ENCODE measurements at places on chromosomes 7 and 10.

DNA sequence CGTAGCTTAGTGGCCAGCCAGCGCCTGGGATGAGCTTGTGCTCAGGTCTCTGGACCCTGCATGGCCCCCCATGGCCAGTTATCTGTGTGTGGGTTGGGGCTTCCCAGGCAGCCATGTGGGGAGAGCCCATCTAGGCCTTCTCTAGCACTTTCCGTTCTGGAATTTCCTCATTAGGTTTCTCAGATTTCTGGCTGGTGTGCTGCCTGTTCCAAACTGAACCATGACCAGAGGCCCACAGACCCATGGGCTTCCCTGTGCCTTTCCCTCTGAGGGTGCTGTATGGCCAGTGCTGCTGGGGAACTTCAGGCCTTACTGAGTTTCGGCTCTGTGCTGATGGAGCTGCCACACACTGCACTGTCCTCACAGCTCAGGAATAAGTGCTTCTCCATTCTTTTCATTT is 50.2 kb downstream of the SHH start:
- DNase-seq, result no peak

GRCh38 chr7:131234719-131235488 is 92.8 kb upstream of the MKLN1 start:
- DNase-seq, result no peak

- no peak for DNase-seq
Measured at GRCh38 chr10:96407560-96408069, 48.8 kb upstream of the OPALIN start.

DNA sequence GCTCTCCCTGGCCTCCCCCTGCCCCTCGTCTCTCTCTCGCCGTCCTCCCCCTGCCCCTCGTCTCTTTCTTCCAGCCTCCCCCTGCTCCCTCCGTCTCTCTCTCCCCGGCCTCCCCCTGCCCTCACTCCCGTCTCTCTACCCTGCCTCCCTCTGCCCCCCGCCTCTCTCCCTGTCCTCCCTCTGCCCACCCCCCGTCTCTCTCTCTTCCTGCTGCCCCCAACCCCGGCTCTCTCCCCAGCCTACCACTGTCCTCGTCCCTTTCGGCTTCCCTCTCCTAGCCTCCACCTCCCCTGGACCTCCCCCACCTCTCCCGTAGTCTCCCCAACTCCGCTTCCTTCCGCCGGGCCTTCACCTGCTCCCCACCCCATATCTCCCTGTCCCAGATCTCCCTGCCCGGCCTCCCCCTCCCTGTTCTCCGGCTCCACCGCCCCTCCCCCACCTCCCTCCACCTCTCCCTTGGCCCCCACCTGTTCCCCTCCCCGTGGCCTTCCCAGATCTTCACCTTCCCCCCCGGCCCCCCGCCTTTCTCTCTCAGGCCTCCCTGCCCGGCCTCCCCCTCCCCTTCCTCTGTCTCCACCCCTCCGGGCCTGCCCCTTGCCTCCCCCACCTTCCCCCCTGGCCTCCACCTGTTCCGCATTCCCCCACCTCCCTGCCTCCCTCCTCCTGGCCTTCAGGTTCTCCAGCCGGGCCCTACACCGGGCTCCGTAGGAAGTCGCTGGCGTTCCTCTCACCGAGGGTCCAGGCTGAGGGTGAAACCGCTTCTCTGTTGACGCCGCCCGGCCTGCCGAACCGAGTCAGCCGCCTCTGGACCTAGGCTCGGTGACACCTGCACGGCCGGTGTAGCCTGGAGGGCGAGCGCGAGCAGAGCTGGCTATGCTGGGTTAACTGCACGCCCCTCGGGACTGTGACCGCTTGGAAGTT is 1.2 kb downstream of the GET4 start:
- no peak for DNase-seq

DNA sequence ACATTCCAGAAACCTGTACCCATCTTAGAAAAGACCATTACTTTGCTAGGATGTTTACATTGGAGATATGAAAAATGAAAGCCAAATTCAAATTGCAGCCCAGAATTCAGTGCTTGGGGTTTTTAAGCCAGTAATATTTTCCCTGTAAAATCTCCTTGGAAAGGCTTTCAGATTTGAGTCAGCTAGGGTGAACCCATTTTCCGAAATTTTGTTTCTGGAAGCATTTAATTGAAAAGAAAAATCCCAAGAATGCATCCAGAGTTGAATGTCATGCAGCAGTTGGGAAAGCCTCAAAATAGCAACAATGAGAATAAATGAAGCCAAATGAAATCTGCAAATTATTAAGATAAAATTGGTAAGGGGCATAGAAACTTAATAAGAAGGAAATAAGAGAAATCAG is 106.4 kb downstream of the BMPER start:
- DNase-seq, result no peak

- DNase-seq, result no peak
Measured at GRCh38 chr7:74014931-74015330, 13.0 kb upstream of the ELN start.

- no peak for DNase-seq
Measured at GRCh38 chr10:61942604-61943461, 41.3 kb downstream of the ARID5B start.

Measured in NT2/D1 (cell line).